ENCODE measurements at places on chromosomes 2 and 18. TPM values are rescaled to one million over a fixed set of nuclear protein-coding genes. Genes with fewer than 3 reads are reported as not detected.

The PAPOLG gene
- 12.2 TPM for total RNA-seq

The C2orf72 gene
- total RNA-seq: 0.88 TPM

The PCARE gene
- not detected for total RNA-seq

The LHCGR gene
- total RNA-seq: not detected

The RGPD4 gene
- not detected for total RNA-seq

The ING5 gene
- 27.3 TPM for total RNA-seq

GRCh38 chr2:207121784-207122183 lies 44.0 kb downstream of the KLF7 start:
- no peaks in the 10 kb centered on the region for H3K27me3 ChIP-seq
- no peaks in the 10 kb centered on the region for H3K4me1 ChIP-seq
- no peak for DNase-seq

GRCh38 chr2:48452108-48452507 lies 77.8 kb upstream of the STON1 start:
- no peak for DNase-seq
- H3K4me3 ChIP-seq: no peak overlapping the region
- peak overlapping the region; percentile 81 for H3K27ac ChIP-seq
- H3K4me1 ChIP-seq: peaks cover 25% of the 10 kb centered on the region
- peaks cover 9% of the 10 kb centered on the region for H3K36me3 ChIP-seq
- H3K27me3 ChIP-seq: no peaks in the 10 kb centered on the region

GRCh38 chr2:185201063-185201462 lies 537.5 kb upstream of the FSIP2 start:
- H3K27ac ChIP-seq: no peak overlapping the region
- H3K4me1 ChIP-seq: no peaks in the 10 kb centered on the region
- H3K27me3 ChIP-seq: no peaks in the 10 kb centered on the region

DNA sequence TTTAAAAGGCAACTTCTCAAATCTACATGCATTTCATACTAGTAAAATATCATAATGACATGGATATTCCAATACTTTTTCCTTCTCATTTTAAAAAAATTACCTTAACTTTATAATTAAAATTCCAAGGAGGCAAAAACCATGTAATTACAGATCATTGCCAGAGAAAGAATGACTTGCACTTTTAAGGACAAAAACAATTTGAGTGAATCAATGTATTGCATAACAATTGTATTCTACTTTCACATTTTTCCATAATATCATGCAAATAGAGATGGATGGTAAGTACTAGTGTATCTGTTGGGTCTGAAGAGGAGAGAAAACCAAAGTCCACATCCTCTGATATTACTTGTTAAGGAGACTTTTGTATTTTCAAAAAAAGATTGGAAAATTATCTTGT lies 89.5 kb upstream of the NCK2 start:
- H3K36me3 ChIP-seq: no peaks in the 10 kb centered on the region
- DNase-seq: no peak
- no peak overlapping the region for H3K27ac ChIP-seq
- no peak overlapping the region for H3K4me3 ChIP-seq

DNA sequence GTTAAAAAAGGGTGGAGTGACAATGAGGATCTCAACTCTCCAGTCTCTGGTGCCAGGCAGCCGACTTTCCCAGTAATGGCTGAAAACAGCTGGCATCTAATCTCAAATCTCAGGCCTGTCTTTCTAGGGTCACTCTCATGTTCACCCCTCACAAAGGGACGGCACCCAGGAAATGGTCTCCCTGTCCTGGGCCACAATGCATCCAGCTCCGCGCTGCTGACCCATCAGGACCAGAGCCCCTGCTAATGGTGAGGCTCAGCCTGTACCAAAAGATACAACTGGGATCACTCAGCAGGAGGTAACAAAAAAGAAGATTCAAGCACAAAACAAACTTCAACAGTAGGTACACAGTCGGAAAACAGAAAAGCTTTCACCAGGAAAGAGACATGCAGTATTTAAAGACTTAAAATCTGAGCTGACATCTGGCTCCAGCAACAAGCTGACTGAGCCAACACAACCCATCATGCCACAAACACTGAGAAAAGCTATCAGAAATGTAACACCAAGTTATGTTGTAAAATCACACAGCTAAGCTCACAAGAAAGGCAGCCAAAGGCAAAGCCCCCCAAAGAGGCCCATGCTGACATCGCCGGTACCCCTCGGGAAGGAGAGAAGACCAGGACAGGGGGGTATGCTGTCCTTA lies 13.6 kb upstream of the KIDINS220 start:
- H3K27ac ChIP-seq: no peak overlapping the region
- DNase-seq: no peak
- no peaks in the 10 kb centered on the region for H3K4me1 ChIP-seq
- no peaks in the 10 kb centered on the region for H3K36me3 ChIP-seq
- H3K27me3 ChIP-seq: no peaks in the 10 kb centered on the region

DNA sequence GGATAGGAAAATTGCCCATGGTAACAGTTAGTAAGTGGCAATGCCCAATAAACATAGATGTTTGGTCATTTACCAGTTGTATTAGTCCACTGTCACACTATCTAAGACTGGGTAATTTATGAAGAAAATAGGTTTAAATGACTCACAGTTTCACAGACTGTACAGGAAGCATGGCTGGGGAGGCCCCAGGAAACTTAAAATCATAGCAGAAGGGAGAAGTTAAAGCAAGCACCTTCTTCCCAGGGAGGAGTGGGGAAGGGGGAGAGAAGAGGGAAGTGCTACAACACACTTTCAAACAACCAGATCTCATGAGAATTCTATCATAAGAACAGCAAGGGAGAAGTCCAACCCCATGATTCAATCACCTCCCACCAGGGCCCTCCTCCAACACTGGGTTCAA lies 23.4 kb downstream of the NR4A2 start:
- no peak overlapping the region for H3K27ac ChIP-seq
- no peaks in the 10 kb centered on the region for H3K4me1 ChIP-seq
- no peaks in the 10 kb centered on the region for H3K36me3 ChIP-seq
- H3K4me3 ChIP-seq: no peak overlapping the region

DNA sequence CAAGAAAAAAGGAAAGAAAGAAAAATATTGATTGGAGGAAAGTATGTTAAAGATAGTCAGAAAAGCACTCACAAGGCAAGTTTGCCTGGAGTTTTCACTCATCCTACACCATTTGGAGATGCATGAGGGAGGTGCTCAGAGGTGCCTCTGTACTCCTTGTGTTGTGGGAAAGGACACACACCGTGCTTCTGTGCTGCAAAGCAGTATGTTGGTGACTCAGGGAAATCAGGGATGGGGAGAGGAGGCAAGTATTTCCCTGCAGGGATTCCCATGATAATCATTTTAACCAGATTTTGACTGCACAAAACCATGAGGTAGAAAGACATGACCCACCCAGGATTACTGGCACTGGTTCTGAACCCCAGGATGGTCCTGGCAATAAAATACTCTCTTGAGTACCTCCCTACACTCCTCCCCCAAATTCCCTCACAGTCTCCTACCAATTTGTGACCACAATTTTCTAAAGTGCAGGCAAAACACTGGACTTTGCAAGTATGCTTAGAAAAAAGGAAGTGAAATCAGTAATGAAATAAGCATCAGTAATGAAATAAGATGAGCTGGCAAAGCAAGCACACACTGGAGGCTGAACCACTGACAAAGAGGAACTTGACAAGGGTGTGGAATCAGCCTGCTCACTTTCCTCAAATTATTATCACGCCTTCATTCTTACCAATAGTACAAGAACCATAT lies 155.5 kb upstream of the ACVR2A start:
- H3K36me3 ChIP-seq: no peaks in the 10 kb centered on the region
- no peak overlapping the region for H3K4me3 ChIP-seq
- DNase-seq: no peak
- H3K4me1 ChIP-seq: no peaks in the 10 kb centered on the region
- no peaks in the 10 kb centered on the region for H3K27me3 ChIP-seq

- H3K4me3 ChIP-seq: no peak overlapping the region
- no peaks in the 10 kb centered on the region for H3K36me3 ChIP-seq
- no peak for DNase-seq
Observed at GRCh38 chr18:13493725-13494124, 232.6 kb downstream of the FAM210A start.

- no peaks in the 10 kb centered on the region for H3K27me3 ChIP-seq
- peak overlapping the region; percentile 27 for H3K27ac ChIP-seq
- H3K4me3 ChIP-seq: no peak overlapping the region
- DNase-seq: no peak
Observed at GRCh38 chr2:20205915-20206524, 18.9 kb downstream of the SDC1 start.

GRCh38 chr2:31539505-31539904 lies 41.2 kb downstream of the SRD5A2 start:
- no peaks in the 10 kb centered on the region for H3K4me1 ChIP-seq
- no peaks in the 10 kb centered on the region for H3K36me3 ChIP-seq
- DNase-seq: no peak
- H3K4me3 ChIP-seq: no peak overlapping the region
- H3K27ac ChIP-seq: no peak overlapping the region

DNA sequence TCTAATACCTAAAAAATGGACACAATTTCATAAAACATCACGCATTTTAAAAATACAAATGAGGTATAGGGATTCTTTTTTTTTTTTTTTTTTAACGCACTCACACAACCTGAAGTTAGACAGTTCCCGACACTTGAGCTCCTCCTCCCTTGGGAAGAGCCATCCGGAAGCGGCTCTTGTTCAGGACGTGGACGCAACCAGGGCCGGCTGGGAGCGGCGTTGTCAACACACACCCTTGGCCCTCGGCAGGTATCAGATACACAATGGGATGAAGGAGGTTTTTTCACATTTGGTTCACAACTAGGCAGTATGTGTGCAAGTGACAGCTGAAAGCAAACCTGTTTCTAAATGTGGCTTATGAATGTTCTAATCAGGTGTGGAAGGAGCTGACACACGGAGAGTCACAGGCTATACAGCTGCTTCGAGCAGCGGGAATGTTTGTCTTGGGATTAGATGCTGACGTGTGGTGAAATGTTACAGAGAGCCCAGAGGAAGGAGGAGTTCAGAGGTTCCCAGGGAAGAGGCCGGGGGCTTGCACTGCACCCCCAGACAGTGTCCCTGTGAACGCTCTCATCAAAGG lies 111.1 kb downstream of the PXDN start:
- H3K4me1 ChIP-seq: no peaks in the 10 kb centered on the region
- H3K36me3 ChIP-seq: no peaks in the 10 kb centered on the region
- H3K27me3 ChIP-seq: no peaks in the 10 kb centered on the region
- H3K4me3 ChIP-seq: no peak overlapping the region
- DNase-seq: no peak

DNA sequence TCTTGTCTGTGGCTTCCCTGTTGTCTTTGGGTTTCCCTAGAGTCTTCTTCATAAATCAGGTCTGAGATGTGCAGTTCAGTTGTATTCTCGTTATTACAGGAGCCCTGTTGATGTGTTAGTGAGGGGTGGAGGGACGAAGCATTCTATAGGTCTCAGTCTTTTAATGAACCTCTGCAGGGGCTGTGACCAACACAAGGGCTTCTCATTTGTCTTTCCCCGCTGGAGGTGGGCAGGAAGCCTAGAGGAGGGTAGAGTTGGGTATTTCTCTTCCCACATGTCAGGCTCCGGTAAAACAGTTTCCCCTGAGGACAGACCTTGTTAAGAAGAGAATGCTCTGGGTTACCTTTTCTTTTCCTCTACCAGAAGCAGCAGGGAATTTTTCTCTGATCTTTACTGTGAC lies 31.2 kb downstream of the PROC start:
- H3K27ac ChIP-seq: no peak overlapping the region
- no peaks in the 10 kb centered on the region for H3K36me3 ChIP-seq
- H3K27me3 ChIP-seq: no peaks in the 10 kb centered on the region
- no peaks in the 10 kb centered on the region for H3K4me1 ChIP-seq
- no peak overlapping the region for H3K4me3 ChIP-seq

- no peak overlapping the region for H3K4me3 ChIP-seq
- DNase-seq: no peak
- no peaks in the 10 kb centered on the region for H3K27me3 ChIP-seq
- H3K36me3 ChIP-seq: no peaks in the 10 kb centered on the region
Observed at GRCh38 chr2:230910546-230911177, 14.4 kb downstream of the GPR55 start.

DNA sequence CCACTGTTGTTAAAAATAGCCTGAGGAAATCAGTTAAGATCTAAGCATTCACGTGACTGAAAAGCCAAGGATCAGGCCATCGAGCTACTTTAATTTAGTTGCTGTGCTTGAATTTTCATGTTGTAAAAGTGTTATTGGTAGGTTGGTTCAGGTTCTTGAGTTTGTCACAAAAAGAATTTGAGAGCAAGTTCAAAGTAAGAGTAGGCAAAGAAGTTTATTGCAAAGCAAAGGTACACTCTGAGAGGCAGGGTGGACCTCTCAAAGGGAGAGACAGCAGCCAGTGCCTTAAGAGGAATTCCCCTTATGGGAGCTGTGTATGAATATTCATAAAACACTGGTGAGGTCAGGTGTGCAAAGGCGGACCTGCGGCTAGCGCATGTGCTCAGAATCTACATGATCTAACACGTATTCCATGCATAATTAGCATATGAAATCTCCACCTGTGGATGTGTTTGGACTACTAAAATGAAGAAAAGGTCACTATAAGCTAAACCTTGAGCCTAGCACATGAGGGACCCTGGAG lies 236.5 kb downstream of the NDUFA10 start:
- no peak overlapping the region for H3K27ac ChIP-seq
- H3K4me3 ChIP-seq: no peak overlapping the region
- no peaks in the 10 kb centered on the region for H3K27me3 ChIP-seq
- H3K4me1 ChIP-seq: peaks cover 4% of the 10 kb centered on the region
- peak; percentile 48 for DNase-seq

- no peak overlapping the region for H3K27ac ChIP-seq
- H3K36me3 ChIP-seq: no peaks in the 10 kb centered on the region
- no peaks in the 10 kb centered on the region for H3K27me3 ChIP-seq
- DNase-seq: no peak
- H3K4me1 ChIP-seq: no peaks in the 10 kb centered on the region
Observed at GRCh38 chr18:75829091-75829490, 401.6 kb upstream of the SMIM21 start.

- H3K27me3 ChIP-seq: no peaks in the 10 kb centered on the region
- H3K36me3 ChIP-seq: no peaks in the 10 kb centered on the region
- no peaks in the 10 kb centered on the region for H3K4me1 ChIP-seq
- no peak for DNase-seq
- H3K27ac ChIP-seq: no peak overlapping the region
Observed at GRCh38 chr2:162099836-162100235, 25.8 kb upstream of the DPP4 start.

DNA sequence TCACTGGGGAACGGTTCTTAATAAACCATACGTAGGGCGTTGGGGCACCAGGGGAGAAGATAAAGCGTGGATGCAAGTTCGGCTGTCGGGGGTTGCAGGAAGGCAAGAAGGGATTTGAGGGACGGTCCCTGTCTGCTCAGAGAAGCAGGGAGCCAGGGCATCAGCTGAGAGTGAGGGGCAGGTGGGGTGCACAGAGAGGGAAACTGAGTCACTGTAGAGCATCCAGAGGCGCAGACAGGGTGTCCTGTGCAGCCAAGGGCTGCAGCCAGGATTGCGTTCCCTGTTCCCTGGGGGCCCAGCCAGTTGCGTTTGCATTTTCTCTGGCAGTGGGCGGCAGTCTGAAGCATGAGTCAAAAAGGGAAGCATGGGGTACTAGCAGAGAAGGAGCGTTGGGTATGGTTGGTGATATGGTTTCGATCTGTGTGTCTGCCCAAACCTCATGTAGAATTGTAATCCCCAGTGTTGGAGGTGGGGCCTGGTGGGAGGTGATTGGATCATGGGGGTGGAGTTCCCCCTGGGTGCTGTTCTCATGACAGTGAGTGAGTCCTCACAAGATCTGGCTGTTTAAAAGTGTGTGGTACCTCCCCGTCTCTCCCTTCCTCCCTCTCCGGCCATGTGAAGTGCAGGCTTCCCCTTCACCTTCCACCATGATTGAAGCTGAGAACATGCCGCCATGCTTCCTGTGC lies 202.9 kb downstream of the NDUFA10 start:
- no peaks in the 10 kb centered on the region for H3K36me3 ChIP-seq
- H3K4me1 ChIP-seq: no peaks in the 10 kb centered on the region
- no peak for DNase-seq
- H3K4me3 ChIP-seq: no peak overlapping the region
- no peaks in the 10 kb centered on the region for H3K27me3 ChIP-seq

Measured in kidney (tissue), 22 donors.